Stimulated activated CD8-positive, alpha-beta memory T cell treated with anti-CD3 and anti-CD28 coated beads, Interleukin-4, amount 100 ng/mL, for 1 hour (primary cell): ENCODE measurements at places on chromosomes 4 and X.
A peak's percentile ranks its signal among the peaks of the same experiment; 100 is the strongest.

GRCh38 chr4:26862381-26862915 lies 1.8 kb downstream of the STIM2 start:
- no peak for DNase-seq

- DNase-seq = peak; percentile 37
Observed at GRCh38 chrX:40651620-40652223, 4.4 kb upstream of the CXorf38 start.

DNA sequence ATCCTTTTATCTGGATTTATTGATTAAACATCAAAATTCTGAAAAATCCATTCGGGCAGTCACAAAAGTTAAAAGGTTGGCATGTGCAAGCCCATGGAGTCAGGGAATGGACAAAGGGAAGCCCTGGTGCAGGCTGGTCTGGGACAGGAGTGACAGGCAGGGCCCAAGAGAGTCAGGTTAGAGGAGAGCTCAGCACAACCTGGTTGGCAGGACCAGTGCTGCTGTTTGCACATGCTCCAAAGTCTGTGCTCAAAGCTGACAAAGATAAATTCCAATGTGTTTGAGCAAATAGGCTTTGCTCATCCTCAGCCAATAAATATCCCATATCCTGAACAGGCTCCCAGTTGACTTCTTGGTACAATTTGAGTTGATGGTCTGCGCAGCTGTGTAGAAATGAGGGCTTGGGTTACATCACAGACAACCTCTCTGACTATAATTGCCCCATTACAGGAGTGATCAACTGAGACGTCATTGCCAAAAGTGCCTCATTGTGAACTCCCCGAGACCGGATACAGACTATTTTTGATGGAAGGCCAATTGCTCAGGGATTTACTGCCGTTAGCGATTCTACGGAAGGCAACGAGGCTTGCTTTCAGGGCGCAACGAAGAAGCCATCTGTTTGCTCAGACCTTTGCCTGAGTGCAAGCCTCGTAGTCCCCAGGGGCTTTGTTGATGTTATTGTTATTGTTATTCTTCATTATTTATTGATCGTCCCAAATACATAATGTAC lies 1008.1 kb upstream of the TENM3 start:
- DNase-seq = no peak

DNA sequence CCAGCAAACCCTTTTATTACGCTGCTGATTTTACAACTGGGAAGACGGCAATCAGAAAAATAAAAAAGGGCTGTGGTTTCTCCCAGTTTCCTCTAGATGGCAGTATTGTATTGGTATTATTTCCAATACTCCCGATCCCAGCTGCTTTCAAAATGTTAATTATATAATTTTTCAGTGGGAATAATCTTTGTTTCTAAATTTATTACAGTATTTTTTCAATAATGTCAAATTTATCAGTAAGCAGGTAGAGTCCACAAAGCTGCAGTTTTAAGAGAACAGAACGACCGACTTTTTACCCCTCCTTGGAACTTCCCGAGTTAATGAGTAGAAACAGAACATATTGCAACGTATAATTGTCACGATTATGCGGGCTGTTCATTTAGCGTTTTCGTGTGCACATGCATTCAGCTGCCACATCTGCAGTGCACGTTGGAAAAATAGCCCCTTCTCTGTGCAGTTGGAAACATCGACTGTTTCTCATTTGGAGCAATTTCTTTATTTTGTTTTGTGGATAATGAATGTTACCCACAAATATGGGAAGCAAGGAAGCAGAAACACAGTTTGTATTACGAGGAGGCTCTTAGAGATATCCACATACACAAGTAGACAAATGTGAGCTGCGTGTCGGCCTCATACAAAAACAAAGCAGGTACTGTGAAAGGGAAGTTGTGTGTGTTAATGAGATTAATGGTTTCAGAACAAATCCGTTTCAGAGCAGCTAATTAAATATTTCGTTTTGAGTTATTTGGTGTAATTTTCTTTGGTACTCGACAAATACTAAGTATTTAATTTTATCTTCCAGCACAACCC lies 188.0 kb downstream of the STIM2 start:
- DNase-seq = no peak

GRCh38 chr4:126957556-126957955 lies 675.2 kb upstream of the INTU start:
- no peak for DNase-seq

- no peak for DNase-seq
Observed at GRCh38 chrX:55488006-55488592, 1.5 kb downstream of the USP51 start.

GRCh38 chr4:85420831-85421230 lies 54.1 kb upstream of the ARHGAP24 start:
- no peak for DNase-seq

- no peak for DNase-seq
Observed at GRCh38 chrX:10744007-10744406, 123.6 kb upstream of the MID1 start.

DNA sequence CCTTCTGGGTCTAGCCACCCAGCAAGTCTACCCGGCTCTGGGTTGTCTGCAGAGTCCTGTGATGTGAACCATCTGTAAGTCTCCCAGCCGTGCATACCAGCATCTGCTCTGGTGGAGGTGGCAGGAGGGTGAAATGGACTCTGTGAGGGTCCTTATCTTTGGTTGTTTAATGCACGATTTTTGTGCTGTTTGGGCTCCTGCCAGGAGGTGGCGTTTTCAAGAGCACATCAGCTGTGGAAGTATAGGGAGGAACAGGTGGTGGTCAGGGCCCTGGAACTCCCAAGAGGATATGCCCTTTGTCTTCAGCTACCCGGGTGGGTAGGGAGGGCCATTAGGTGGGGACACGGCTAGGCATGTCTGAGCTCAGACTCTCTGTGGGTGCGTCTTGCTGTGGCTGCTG lies 66.5 kb upstream of the ZFP42 start:
- no peak for DNase-seq
